ENCODE measurements at places on chromosomes 5 and 9.
A peak's percentile ranks its signal among the peaks of the same experiment; 100 is the strongest.

DNA sequence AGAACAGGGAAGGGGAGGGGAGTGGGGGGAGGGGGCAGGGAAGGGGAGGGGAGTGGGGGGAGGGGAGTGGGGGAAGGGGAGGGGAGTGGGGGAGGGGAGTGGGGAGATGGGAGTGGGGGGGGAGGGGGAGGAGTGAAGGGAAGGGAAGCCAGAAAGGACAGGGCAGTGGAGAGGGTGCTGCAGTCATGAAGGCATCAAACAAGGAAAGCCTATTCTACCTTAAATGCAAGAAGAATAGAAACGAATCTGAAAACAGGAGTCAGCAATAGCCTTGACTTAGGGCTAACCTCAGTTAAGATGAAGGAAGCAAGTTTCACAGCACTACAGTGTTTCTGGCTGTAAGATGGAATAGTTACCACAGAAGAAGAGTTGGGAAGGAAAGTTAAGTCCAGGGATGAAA is 59.5 kb downstream of the CAMSAP1 start:
- no peak for DNase-seq
- no peak overlapping the region for H3K27ac ChIP-seq
- no peaks in the 10 kb centered on the region for H3K27me3 ChIP-seq
- peaks cover 4% of the 10 kb centered on the region for H3K36me3 ChIP-seq

GRCh38 chr5:59095480-59095879 is 512.6 kb downstream of the RAB3C start:
- H3K27me3 ChIP-seq = no peaks in the 10 kb centered on the region
- peaks cover 17% of the 10 kb centered on the region for H3K4me1 ChIP-seq
- H3K4me3 ChIP-seq = no peak overlapping the region
- H3K27ac ChIP-seq = no peak overlapping the region

- no peaks in the 10 kb centered on the region for H3K27me3 ChIP-seq
- H3K36me3 ChIP-seq = no peaks in the 10 kb centered on the region
- H3K4me3 ChIP-seq = no peak overlapping the region
- H3K27ac ChIP-seq = no peak overlapping the region
- no peaks in the 10 kb centered on the region for H3K4me1 ChIP-seq
Observed at GRCh38 chr9:98455256-98456155, 200.1 kb upstream of the TBC1D2 start.

GRCh38 chr5:142396436-142397038 is 71.7 kb upstream of the SPRY4 start:
- no peaks in the 10 kb centered on the region for H3K27me3 ChIP-seq
- no peak for DNase-seq
- H3K27ac ChIP-seq = no peak overlapping the region
- no peak overlapping the region for H3K4me3 ChIP-seq
- H3K36me3 ChIP-seq = no peaks in the 10 kb centered on the region
- H3K4me1 ChIP-seq = no peaks in the 10 kb centered on the region

- H3K36me3 ChIP-seq = no peaks in the 10 kb centered on the region
- H3K27ac ChIP-seq = no peak overlapping the region
- H3K27me3 ChIP-seq = no peaks in the 10 kb centered on the region
Observed at GRCh38 chr5:74319076-74319475, 321.5 kb downstream of the ENC1 start.

- H3K4me1 ChIP-seq = no peaks in the 10 kb centered on the region
- DNase-seq = no peak
- no peak overlapping the region for H3K4me3 ChIP-seq
- H3K27me3 ChIP-seq = no peaks in the 10 kb centered on the region
Observed at GRCh38 chr5:6556089-6556801, 76.6 kb downstream of the NSUN2 start.

DNA sequence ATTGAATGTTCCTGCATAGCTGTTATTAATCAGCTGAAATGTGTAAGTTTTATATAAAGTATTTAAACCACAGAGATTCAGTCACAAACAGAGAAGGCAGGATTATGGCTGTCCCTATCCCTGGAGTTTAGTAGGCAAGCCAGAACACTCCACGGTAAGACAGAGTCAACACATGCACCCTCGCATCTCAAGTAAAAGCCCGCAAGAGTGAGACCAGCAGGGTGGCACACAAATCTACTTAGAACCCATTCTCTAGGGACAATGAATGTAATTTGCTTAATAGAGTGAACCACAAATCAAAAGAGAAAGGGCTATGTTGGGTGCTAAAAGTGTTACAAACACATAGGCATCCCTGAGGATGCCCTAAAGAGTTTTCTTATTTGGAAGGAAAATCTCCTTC is 35.1 kb downstream of the LPAR1 start:
- no peaks in the 10 kb centered on the region for H3K4me1 ChIP-seq
- no peaks in the 10 kb centered on the region for H3K36me3 ChIP-seq
- DNase-seq = no peak
- no peak overlapping the region for H3K27ac ChIP-seq
- H3K27me3 ChIP-seq = no peaks in the 10 kb centered on the region

- peak; percentile 74 for DNase-seq
- H3K4me3 ChIP-seq = peak overlapping the region; percentile 70
- H3K4me1 ChIP-seq = peaks cover 24% of the 10 kb centered on the region
- no peaks in the 10 kb centered on the region for H3K36me3 ChIP-seq
Observed at GRCh38 chr5:139745800-139746690, 49.6 kb upstream of the PSD2 start.

- H3K36me3 ChIP-seq = no peaks in the 10 kb centered on the region
- DNase-seq = no peak
- no peaks in the 10 kb centered on the region for H3K4me1 ChIP-seq
- no peak overlapping the region for H3K4me3 ChIP-seq
- H3K27ac ChIP-seq = no peak overlapping the region
- H3K27me3 ChIP-seq = no peaks in the 10 kb centered on the region
Observed at GRCh38 chr9:22307013-22307711, 139.5 kb upstream of the DMRTA1 start.

DNA sequence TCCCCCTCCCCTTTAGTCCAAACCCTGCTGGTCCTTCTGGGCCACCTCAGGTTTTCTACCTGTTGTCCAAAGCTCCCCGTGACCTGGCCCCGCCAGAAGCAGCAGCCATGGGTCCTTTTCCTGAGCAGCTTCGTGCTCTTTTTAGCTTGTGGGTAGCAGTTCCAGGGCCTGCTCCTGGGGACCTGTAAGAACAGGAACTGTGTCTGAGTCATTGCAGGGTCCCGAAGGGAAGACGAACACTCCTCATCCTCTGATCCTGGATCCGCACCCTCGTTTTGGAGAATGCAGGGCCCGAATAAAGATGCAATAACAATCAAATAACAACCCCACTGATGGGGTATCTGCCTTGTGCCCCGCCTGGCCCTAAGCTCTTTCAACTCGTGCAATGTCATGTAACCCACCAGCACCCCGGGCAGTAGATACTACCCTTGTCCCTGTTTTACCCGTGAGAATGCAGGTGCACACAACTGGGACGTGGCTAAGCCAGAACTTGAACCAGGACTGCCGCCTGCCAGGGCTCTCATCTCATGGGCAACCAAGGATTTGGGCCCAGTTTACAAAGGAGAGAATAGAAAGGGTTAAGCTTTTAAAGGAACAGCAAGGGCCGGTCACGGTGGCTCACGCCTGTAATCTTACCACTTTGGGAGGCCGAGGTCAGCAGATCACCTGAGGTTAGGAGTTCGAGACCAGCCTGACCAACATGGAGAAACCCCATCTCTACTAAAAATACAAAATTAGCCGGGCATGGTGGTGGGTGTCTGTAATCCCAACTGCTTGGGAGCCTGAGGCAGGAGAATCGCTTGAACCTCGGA is 33.2 kb downstream of the NEK6 start:
- H3K36me3 ChIP-seq = no peaks in the 10 kb centered on the region
- no peak for DNase-seq
- peaks cover 9% of the 10 kb centered on the region for H3K4me1 ChIP-seq
- H3K4me3 ChIP-seq = no peak overlapping the region

DNA sequence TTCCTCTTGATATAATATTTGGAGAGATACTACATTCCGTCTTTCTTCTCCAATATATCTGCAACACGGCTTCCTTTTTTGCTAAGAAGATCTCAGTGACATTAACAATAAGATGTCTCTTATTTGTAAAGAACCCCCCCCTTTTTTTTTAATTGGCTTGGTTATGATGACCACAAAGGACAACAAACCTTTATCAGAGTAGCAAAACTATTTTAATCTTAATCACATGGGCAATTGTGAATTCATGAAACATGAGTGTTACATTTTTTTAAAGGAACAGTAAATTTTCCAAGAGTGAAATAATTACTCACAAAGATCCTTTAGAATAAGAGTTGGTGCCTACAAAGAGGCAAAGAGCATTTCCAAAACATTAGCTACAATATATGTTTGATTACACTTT is 554.1 kb downstream of the MAT2B start:
- no peaks in the 10 kb centered on the region for H3K4me1 ChIP-seq
- H3K4me3 ChIP-seq = no peak overlapping the region
- no peaks in the 10 kb centered on the region for H3K36me3 ChIP-seq
- H3K27ac ChIP-seq = no peak overlapping the region

GRCh38 chr9:78831726-78832125 is 534.8 kb downstream of the PSAT1 start:
- H3K27ac ChIP-seq = no peak overlapping the region
- no peaks in the 10 kb centered on the region for H3K4me1 ChIP-seq
- no peak overlapping the region for H3K4me3 ChIP-seq
- no peak for DNase-seq

DNA sequence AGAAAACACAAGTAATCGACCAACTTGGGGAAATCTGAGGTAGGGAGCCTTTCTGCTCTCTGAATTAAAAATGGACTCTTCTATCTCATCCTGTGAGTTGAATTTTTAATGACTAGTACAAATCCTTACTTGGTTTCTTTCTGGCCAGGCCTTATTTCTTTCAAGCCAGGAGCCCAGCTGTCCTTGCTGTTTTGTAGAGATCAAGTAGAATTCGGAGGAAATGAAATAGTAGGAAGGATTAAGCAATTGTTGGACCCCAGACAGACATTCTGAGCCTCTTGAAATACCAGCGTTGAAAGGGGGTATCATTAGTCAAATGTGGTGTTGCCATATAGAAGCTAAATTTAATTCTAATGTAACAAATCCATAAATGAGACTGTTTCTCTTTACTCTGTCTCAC is 53.7 kb upstream of the SMIM15 start:
- no peaks in the 10 kb centered on the region for H3K36me3 ChIP-seq
- no peaks in the 10 kb centered on the region for H3K27me3 ChIP-seq
- H3K27ac ChIP-seq = no peak overlapping the region
- DNase-seq = no peak
- H3K4me3 ChIP-seq = no peak overlapping the region
- no peaks in the 10 kb centered on the region for H3K4me1 ChIP-seq

DNA sequence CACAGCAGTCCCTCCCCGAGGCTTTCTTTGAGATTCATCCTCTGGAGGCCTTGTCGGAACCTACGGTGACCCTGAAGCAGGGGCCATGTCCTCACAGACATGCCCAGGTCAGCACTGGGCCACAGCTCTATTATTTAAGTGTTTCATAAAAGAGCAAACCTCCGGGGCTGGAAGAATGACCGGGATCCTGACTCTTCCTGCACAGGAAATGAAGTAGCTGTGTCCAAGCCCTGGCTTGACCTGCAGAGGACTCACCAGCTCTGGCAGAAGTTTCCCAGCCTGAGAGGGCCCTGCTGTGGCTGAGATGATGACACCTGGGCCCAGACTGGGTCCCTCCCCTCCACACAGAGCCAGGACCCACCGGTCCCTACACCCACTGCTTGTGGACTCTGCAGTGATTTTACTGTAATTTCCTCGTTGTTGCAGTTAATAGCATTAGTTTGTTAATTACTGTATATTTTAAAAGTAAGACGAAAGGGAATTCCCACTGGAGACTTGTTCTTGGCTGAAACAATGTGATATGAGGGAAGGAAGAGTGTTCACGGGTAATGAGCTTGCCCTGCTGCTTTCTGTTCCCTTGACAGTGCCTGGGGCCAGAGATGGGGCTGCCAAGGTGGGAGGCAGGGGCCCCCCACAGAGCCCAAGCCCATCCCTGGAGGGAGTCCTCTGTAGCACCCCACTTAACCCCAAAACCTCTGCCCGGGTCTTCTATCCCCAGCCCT is 72.2 kb downstream of the PCDH1 start:
- DNase-seq = no peak
- no peak overlapping the region for H3K4me3 ChIP-seq
- H3K36me3 ChIP-seq = no peaks in the 10 kb centered on the region
- H3K4me1 ChIP-seq = no peaks in the 10 kb centered on the region
- H3K27ac ChIP-seq = no peak overlapping the region
- H3K27me3 ChIP-seq = peaks cover 20% of the 10 kb centered on the region

DNA sequence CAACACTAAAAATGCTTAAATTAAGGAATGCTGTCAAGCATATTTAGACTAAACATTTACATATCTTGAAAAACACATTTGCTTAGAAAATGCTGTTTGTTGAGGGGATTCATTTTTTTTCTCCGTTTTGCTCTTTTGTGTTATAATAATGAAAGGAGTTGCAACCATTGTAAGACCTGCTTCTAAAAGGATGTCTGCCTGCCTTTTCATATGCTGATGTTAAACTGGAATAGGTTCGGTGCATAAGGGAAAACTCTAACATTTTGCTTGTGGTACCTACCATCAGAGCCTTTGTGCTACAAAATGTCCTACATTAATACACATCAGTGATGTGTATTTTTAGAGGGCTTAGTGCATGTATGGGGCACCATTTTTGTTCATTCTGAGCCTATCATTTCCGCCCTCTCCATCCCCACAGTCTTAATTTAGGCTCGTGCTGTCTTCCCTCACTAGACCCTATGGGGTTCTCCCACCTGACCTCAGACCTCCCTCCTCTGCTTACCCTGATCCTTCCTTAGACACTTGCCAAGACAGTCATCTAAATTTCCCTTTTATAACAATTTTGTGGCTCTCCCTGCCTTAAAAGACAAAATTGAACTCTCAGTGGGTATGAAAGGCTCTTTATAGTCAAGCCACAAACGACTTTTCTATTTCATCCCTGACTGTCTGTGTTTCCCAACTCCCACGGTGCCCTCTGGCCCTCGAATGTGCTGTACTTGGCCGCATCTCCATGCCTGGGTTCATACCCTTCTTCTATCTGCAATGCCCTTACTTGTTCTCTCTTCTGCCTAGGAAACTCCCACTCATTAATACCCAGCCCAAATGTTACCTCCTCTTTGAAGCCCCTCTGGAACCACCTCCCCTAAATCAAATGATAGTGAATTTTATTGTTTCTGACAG is 61.2 kb downstream of the CMYA5 start:
- H3K4me3 ChIP-seq = no peak overlapping the region
- no peak for DNase-seq
- no peaks in the 10 kb centered on the region for H3K27me3 ChIP-seq
- H3K36me3 ChIP-seq = no peaks in the 10 kb centered on the region
- H3K27ac ChIP-seq = no peak overlapping the region

Data from CD8-positive, alpha-beta memory T cell (primary cell).